ENCODE measurements at places on chromosomes 12 and 14. TPM values are rescaled to one million over a fixed set of nuclear protein-coding genes. Genes with fewer than 3 reads are reported as not detected.

Gene PTPN21
- not detected for total RNA-seq

Gene SNRPF
- 22.7 TPM for total RNA-seq

Gene MORN3
- total RNA-seq, result 3.0 TPM

Gene OR4K13
- total RNA-seq, result not detected

Gene CLEC14A
- not detected for total RNA-seq

Gene PLEKHG7
- not detected for total RNA-seq

GRCh38 chr12:70255311-70255710 lies 12.1 kb downstream of the CNOT2 start:
- DNase-seq, result no peak

DNA sequence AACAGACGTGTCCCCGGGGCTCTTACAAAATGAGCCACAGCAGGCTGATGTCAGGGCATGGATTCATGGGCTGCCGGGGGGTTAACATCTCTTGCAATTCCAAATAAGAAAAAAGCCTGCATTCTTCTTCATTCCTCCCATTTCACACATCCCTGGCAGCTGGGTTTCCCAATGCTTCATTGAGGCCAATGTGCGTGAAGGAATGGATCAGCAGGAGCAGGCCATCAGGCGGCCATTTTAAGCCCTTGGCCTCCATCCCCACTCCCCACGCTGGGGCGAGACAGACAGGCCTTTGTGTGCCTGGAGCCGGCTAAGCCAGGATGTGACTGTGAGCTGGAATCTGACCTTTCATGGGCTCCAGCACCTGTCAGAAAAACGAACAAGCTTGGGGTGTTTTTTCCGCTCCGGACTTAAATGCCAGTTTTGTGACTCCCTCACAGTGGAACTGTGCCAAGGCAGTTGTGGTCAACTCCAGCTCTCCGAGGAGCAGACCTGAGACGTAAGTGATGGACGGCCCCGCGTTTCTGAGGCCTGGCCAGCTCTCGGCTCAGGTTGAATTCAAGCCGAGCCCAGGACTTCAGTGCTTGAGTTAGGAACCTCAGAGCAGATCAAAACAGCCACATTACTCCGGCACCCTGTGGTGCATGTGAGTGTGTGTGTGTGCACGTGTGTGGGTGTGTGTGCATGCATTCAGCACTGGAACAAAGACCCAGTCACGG lies 133.1 kb downstream of the TMEM30B start:
- no peak for DNase-seq

- no peak for DNase-seq
Measured at GRCh38 chr12:3116106-3116844, 39.1 kb downstream of the TSPAN9 start.

GRCh38 chr12:69649529-69649928 lies 38.8 kb upstream of the LRRC10 start:
- DNase-seq, result no peak

GRCh38 chr14:66514213-66514612 lies 6.3 kb downstream of the GPHN start:
- DNase-seq, result no peak

DNA sequence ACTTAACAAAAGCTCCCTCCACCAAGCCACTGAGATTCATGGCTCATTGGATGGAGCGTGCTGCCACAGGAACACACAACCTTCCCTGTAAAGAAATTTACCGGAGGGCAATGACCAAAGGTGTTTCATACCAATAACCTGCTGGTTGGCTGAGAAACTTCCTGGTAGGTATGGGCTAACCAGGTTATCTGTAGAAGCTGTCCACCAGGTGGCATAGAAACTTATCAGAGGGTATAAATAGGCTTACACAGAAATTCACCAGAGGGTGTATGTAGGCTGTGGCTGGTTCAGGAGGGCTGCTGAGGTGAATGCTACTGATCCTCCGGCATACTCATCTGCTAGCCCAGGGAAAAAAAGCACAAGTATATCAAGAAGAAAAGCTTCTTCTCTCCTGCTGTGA lies 27.1 kb upstream of the MTERF2 start:
- no peak for DNase-seq

- DNase-seq, result no peak
Measured at GRCh38 chr12:76967181-76967885, 88.5 kb upstream of the CSRP2 start.

GRCh38 chr14:104351849-104352492 lies 213.6 kb downstream of the KIF26A start:
- DNase-seq, result no peak

DNA sequence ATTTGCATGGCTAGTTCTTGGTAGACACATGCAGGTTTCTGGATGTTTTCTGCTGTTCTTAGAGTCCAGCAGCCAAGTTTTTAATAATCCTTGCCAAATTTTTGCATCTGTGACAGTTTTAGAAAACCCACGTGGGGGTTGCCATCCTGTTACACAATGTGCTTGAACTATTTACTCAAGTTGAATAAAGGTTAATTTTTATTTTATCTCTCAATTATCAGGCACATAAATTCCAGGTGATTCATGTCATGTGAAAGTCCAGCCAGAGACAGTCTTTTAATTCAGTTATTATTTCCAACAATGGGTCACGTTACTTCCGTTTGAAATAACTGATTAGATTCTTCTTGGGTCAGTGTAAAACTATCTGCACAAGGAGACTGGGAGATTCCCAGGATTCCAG lies 15.7 kb downstream of the MYRFL start:
- no peak for DNase-seq

DNA sequence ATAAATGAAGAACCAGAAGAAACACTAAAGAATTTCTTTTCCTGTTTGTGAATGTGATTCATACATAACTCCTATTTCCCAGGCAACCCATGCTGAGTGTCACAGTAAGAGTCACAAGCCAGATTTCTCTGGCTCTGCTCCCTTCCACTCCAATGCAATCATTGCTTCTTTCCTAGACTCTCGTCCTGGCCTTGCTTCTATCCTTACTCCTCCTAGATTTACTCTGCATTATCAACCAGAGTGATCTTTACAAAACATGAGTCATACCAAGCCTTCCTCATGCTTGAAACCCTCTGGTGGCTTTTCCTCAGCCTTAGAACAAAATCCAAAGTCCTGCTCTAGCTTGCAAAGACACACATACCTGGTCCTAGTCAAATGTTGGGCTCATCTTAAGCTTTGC lies 13.3 kb downstream of the IL22 start:
- no peak for DNase-seq

All from natural killer cell (primary cell).